ENCODE measurements at places on chromosomes 12 and 14. TPM values are rescaled to one million over a fixed set of nuclear protein-coding genes. Genes with fewer than 3 reads are reported as not detected.

Gene CEBPE
- total RNA-seq, result not detected

Gene OAS2
- 19.4 TPM for total RNA-seq

Gene SLC17A8
- total RNA-seq, result not detected

Gene DPY19L2
- total RNA-seq, result 5.4 TPM

Gene SSTR1
- total RNA-seq, result under 0.01 TPM

Gene IKZF4
- total RNA-seq, result 1.8 TPM
